ENCODE measurements at places on chromosomes 1 and 21.

DNA sequence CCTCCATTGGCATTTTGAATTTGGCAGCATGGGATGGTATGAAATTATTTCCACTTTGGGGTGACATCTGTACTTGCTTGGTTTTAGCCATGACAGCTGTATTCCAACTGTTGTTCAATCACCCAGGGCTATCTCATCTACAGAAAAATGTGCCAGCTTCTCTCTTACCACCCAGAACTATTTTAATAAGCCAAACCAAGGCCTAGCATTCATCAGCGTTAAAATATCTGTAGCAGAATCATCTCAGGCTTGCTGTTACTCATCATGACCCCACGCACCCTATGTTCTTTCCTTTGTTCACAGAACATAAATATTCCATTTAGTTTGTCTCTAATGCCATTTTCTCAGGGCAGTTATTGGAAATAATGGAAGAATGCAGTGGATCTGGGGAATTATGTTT, 49.8 kb downstream of the GIPC2 start:
- no peak for DNase-seq

DNA sequence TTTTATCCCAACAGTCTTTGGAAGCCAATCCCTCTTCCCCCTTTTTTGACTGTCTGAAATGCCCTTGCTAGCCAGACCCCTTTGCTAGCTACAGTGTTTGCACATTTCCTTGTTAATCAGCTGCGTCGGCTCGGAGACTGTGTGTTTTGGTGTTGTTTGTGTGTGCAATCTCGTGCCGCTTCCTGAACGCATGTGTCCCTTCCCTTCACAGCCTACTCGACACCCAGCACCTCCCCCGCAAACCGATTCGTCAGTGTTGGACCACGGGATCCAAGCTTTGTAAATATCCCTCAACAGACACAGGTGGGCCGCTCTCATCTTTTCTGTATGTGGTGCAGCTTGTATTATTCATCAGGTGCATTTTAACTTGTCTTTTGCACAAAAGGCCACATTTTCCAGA, 298.7 kb downstream of the TM2D1 start:
- DNase-seq: no peak

DNA sequence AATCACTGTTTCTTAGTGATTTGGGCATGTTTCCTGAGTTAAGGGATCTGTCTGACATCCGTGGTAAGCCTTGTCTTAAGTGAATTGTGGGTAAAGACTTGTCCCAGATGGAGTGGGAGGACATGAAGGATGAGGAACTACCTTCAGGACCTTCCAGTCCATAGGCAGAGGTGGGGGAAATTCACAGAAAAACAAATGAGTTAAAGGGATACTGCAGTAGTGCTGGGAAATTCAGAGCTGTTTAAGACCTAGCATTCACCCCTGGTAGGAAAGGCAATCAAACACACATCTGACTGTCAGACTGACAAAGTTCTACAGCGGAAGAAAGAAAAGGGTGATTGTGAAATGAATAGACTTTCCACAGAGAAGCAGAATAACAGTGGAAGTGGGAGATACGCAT, 3.0 kb downstream of the GNAT2 start:
- DNase-seq: no peak

DNA sequence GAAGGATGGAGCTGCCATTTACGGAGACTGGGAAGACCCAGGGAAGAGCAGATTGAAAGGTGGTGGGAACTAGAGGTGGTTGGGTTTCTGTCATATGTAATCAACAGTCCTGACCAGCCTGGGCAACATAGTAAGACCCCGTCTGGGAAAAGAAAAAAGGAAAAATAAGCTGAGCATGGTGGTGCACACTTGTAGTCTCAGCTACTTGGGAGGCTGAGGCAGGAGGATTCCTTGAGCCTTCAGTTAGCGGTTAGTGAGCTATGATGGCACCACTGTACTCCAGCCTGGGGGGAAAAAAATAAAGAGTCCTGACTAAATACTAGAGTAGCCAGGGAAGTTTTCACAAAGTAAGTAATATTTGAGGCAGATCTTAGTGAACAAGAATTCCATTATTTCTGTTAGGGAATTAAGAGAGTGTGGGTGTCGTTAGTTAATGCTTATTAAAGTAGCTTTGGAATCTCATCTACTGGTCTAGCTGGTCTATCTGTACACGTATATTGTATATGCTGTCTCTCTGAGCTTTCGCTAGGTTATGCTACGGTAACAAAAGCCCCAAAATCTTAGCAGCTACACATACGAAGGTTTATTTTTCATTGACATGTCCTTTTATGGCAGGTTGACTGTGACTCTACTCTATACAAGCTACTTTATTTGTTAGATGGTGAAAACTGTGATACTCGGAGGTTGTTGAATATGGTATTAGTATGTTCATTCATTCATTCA, 4.4 kb downstream of the NBPF1 start:
- no peak for DNase-seq

DNA sequence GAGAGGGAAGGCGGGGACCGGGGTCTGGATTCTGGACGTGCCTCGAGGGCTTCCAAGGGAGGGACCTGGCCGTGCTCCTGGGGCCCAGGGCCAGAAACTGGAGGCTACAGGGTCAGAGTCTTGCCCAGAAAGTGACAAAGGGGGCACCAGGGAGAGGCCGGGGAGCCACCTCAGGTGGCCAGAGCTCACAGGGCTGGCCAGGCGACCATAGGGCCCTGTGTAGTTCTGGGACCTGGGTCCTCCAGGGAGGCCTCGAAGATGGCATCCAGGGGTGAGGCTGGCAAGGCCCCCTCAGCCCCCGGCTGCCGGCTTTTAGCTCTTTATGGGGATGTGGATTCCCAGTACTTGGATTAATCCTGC, 14.3 kb upstream of the LRRC3 start:
- no peak for DNase-seq

DNA sequence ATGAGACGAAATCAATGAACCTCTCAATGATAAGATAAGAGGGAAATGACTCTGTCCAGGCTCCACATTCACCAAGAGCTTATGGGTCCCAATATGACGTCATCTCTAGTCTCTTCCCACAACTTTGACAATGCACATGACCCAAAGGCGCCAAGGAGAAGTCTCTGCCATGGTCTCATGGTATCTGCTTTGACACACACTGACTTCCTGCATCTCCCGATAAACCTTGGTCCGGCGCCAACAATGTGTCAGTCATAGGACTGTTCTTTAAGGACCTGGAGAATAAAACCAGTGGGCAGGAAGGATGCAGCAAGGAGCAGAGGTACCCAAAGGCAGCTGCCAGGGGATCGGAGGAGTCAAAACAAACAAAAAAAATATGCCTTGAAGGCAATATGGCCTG, 46.9 kb upstream of the TMEM51 start:
- DNase-seq: no peak

- DNase-seq: no peak
Observed at GRCh38 chr1:225380691-225381090, 47.1 kb downstream of the LBR start.

DNA sequence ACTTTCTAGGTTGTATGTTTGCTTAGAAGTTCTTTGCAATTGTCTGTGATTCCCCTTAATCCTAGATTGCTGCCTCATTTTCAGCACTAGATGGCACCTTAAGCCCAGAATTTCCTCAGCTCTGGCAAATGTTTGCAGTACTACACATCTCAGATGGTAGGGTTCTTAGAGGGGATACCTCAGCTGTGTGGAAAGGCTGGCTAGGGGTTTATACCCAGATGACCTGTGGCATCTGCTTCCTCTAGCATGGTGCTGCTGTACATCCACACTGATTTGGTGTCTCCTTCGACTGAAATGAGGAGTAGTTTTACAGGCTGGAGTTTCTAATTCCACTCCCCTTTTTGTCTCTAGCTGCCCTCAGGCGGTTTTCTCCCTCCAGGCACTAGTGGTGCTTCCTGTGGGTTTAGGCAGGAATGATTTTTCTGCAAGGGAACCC, 23.5 kb downstream of the ASB17 start:
- no peak for DNase-seq

GRCh38 chr1:182119631-182120030, 58.1 kb upstream of the ZNF648 start:
- no peak for DNase-seq

DNA sequence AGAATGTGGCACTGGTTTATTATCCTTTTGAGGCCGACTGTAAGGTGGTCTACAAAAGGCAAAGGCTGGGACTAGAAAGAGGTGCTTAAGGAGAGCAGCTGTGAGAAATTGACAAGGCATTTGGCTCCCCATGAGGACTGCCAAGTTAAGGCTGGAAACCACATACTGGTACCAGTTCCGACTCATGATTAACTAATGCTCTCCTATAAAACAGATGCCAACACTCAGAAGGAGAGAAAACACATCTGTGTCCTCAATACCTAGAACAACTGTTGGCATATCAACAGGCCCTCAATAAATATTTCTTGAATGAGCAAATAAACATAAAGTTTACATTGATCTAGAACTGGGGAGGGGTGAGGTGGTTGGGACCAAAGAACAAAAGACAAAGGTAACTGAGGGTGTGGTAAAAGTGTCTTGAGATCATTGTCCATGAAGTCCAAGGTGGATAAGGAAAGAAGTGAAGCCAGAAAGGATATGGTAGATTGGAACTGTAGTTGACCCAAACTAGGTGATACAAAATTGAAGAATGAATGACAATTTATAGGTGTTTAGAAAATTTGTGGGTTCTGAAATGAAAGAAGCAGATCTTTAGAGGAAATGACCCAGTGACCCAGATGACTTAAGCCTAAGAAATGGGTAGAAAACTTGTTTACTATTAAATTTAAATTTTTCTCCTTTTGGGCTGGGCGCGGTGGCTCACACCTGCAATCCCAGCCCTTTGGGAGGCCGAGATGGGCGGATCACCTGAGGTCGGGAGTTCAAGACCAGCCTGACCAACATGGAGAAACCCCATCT, 16.9 kb upstream of the MCL1 start:
- no peak for DNase-seq

- no peak for DNase-seq
Observed at GRCh38 chr1:17134724-17135123, 15.5 kb upstream of the PADI2 start.

DNA sequence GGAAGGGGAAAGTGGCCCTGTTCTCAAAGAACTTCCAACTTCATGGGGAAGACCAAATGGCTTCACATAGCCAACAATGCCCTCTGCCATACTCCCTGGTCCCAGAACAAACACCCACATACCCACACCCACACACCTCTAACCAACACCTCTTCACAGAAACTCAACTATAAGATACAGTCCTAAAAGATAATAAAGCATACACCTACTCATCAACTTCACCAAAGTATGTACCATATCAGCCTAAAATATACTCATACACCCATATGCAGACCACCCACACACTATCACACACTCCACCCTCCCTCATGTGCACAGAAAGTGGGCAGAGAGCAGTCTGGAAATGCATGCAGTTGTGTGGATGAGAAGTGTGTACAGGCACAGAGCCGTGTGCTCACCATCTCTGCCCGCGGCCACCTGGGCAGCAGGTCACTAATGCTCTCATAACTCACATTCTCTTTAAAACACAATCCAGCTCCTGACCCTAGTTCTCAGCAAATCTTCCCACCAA, 27.7 kb downstream of the IQGAP3 start:
- DNase-seq: no peak

DNA sequence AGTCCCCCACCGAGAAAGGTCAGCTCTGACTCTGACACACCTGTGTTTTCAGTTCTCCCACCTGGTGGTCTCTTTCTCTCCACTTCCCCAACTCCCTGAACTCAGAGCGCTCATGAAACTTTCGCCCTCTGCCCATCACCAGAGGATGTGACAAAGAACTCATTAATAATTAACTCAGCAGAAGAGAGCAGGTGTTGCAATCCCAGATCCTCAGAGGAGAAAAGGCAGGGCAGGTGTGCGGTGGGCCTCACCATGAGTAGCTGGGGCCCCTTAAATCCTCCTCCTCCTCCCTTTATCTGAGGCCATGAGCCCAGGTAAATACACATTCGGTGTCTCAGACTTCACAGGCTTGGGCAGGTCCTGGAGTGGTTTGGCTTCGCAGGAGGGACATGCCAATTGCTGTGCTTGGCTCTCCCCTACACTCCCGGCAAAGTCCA, 1.7 kb upstream of the LAMB3 start:
- no peak for DNase-seq

- no peak for DNase-seq
Observed at GRCh38 chr1:160206421-160207117, 1.4 kb downstream of the PEA15 start.

GRCh38 chr1:55155522-55155921, 59.6 kb downstream of the USP24 start:
- DNase-seq: no peak

DNA sequence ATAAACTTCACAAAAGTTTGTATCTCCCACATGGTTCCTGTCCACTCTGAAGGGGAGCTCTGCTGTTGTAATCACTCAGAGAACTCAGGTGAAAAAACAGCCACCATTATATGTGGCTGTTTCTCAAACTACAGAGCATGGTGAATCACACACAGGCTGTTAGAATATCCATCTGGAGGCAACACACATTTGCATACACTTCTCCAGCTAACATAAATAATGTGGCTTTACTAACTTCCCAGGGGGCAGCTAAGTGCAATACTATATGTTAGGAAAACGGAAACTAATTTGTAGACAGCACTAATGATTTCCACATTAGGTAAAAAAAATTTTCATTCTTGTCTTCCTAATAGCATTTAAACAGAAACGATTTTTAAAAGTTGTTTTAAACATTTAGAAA, 49.3 kb downstream of the PTGFR start:
- no peak for DNase-seq

GRCh38 chr1:65072845-65073244, 75.2 kb upstream of the AK4 start:
- no peak for DNase-seq

GRCh38 chr1:193335806-193336428, 149.5 kb upstream of the B3GALT2 start:
- no peak for DNase-seq

- DNase-seq: no peak
Observed at GRCh38 chr1:62384276-62385005, 52.4 kb upstream of the USP1 start.

DNA sequence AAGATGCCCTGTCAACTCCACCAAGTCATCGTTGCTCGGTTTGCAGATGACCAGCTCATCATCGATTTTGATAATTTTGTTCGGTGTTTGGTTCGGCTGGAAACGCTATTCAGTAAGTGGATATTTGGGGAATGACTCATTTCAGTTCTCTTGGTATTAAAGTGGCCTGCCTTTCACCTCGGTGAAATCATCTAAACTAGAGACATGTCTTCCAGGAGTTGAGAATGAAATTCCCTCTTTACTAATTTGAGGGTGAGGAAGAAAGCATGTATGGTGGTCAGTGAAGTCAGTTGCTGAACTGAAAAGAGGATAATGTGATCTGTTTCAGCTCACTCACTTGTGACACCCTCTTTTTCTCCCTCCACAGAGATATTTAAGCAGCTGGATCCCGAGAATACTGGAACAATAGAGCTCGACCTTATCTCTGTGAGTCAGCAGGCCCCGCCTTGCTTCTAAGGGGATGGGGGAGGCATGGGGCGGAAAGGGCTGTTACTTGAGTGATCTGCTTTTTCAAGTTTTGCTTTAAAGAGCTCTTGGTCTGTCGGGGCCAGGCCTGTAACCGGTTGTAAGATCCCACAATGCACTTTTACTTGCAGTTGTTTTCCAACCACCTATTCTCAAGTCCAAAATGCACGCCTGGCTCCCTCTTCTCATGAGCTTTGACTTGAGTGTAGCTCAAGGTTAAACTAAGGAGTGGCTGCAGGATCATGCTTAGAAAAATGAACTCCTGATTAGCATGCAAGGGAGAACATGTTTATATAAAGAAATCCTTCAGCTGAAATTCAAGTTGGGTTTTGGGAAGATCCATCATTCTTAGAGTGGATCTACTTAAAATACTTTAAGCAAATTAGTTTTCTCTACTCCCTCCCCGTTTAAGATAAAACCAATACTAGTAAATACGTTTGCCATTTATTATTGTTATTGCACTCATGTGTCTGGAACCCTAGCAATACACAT, 59.8 kb downstream of the CAPN2 start:
- no peak for DNase-seq
